DMS 273 treated with DMSO at 0.1 percent for 48 hours (cell line): ENCODE measurements at places on chromosomes 7 and 10.

DNA sequence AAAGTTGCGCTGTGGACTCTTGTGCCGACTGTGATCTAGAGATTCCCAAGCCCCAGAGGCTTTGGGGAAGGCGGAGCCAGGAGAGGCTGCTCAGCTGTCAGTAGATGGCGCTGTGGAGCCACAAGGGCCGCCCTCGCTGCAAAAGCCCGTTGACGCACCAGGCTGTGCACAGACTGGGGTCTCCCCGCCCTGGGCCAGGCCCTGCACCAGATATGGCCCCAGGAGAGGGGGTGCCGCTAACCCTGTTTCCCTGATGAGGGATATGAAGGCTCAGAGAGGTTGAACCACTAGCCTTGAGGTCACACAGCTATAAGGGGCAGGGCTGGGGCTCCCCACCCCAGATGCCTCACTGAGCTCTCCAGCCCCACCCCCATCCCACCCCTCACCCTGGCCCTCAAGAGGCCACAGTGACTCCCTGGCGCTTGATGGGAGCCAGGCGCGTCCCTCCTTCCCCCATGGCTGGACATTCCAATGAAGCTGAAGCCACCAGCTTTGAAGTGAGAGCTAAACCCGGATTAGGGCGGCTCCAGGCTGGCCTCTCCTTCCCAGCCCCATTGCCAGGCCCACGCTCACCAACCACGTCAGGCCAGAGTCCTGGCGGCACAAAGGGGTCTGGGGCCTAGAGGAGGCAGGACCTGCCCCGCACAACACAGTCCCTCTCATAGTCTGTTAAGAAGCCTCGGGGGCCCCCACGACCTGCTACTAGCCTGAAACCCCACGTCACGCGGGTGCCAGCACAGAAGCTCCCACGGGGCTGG, 26.4 kb downstream of the MYL10 start:
- peak; percentile 27 for DNase-seq

DNA sequence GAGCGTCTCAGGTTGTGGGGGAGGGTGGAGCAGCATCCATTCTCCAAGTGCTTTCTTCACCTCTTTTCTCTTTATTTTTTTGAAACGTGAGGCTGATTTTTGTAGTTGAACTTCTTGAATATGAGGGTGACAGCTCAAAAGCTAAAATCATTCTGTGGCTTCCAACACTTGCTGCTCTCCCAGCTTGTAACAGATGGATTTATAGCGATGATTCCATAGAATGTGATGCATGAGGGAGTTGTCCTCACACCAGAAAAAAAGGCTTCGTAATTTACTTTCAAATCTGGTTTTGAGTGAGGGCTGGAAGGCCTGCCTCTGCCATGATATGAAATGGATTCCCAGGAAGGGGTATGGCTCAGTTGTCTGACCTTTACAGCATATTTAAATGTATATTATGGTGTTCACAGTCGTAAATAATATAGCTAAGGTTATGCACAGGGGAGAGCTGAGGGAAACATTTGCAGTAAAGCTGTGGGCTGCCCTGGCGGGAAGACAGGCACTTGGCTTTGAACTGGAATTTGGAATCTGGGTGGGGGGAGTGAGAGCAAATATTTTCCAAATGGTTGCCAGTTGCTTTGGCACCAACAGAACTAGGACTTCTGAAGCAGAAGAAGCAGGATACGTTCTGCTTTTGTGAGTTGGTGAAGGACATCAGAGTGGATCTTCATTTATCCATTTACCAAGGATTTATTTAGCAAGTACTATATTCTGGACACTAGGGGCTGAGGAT, 166.7 kb downstream of the SORCS3 start:
- no peak for DNase-seq

GRCh38 chr10:31536302-31536701, 217.3 kb downstream of the ZEB1 start:
- no peak for DNase-seq

GRCh38 chr10:70163448-70163847, 6.9 kb downstream of the SAR1A start:
- DNase-seq, result no peak

- no peak for DNase-seq
Observed at GRCh38 chr7:132141109-132141508, 435.2 kb downstream of the PLXNA4 start.

DNA sequence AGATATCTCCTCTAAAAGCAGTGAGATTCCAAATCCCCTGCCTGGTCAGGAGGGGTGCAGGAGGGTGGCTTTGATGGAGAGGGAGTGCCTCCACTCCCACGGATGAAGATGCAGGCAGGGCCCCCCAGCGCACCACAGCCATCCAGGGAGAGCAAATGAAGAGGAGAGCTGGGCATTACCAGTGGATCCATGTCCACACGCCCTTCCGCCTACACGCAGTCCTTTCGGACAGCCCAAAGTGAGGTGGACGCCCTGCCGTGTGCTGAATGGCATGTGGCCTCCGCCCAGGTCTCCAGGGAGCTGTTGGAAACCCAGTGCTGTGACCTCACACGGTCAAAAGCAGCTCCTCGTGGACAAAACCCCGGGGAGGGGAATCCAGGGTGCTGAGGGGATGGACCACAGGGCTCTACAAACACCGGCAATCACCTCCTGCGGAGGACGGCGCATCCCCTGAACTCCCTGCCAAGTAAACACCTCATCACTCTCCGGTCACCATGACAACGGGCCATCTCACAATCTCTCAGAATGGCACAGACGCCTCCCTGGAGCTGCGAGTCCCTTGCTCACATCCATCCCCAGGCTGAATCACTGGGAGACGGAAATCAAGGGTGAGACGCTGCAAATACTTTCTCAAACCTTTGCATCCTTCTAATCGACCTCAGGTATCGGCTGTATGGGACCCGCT, 35.0 kb upstream of the DNAAF5 start:
- DNase-seq, result no peak

GRCh38 chr10:119669975-119670640, 18.9 kb downstream of the BAG3 start:
- DNase-seq, result no peak

DNA sequence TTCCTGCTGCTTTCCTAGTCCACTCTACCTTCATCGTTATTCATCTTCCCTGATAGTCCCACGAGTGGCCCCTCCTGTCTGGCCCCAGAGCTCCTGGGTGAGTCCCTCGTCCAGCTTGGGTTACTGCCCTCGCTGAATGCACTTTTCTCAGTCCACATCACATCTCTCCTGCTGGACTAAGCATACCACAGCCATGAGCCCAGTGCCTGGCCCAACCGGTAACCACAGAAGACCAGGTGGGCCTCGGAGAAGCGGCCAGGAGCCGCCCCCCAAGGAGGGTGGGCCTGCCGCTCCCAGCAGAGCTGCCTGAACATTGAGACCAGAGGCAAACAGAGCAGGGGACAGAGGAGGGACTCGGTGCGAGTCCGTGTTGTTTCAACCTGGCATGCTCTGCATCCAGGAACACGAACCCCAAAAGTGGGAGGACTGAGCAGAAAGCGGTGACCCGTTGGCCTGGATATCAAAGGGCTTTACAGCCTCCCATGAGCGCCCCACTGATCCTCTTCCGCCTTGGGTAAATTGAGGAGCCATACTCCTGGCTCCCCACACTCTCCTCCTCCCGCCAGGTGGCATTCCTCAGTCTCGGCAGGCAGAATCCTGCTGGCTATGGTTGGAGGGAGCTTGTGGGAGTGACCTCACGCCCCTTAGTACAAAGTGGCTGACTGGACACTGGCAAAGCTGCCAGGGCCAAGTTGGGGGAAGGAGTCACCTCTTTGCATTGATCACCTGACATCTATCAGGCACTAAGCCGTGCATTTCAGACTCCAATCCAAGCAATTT, 13.3 kb downstream of the TMEM72 start:
- no peak for DNase-seq

DNA sequence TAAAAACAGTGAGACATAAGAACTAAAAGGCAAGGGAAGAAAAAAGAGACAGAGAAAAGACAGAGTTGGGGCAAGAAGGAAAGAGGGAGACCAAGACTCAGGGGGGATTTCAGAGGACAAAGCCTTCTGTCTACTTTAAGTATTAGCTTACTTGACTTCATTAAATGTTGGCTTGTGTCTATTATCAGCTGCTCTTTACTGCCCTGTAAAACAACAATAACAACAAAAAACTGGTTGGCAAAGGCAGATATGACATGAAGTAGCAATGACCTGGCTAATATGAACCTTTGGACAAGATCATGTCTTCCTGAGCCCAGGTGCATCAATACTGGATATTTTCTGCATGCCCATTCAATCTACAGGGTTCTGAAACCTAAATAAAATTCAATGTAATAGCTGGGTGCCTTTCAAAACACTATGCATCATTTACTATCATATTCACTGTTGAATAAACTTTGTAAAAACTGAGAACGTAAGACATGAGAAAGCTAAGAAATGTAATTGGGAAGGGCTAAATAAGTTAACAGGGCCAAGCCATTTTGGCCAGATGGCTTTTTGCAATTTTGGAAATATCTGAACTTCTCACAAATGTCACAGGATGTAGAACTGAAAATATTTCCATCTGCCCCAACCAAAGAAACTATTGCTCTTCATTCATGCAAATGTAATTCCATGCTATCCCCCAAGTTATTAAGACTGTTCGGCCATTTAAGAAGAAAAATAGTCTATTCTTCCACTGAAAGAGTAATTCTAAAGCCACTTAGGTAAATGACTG, 49.4 kb downstream of the LRRN3 start:
- no peak for DNase-seq

DNA sequence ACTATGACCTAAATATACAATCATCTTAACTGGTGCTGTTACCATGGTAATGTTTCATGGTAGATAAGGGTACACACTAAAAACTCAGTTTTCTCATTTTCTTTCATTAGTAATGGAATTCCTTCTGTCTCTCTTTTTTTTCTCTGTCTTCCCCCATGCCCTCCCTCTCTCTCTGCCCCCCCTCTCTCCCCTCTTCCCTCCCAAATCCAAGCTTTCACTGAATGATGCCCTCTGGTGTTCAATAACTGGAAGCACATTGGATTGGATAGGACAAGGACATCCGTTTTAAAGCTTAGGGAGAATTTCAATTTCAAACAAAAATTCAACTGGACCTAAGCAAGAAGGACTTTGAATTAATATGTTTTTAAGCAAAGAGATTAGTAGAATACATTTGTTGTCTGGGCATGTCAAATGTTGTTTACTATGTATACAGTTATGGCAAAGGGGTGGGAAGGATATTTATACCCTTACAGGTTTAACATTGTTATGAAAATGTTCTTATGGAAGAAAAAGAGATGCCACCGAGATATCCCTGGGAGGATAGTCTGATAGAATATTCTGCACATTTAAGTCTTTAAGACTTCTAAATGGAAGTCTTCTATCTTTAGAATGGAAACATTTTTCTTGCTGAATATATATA, 6.1 kb downstream of the CHRM2 start:
- no peak for DNase-seq

- DNase-seq, result no peak
Observed at GRCh38 chr10:88530629-88531391, 52.3 kb downstream of the RNLS start.

GRCh38 chr10:79052291-79053080, 16.3 kb upstream of the ZMIZ1 start:
- DNase-seq, result no peak

DNA sequence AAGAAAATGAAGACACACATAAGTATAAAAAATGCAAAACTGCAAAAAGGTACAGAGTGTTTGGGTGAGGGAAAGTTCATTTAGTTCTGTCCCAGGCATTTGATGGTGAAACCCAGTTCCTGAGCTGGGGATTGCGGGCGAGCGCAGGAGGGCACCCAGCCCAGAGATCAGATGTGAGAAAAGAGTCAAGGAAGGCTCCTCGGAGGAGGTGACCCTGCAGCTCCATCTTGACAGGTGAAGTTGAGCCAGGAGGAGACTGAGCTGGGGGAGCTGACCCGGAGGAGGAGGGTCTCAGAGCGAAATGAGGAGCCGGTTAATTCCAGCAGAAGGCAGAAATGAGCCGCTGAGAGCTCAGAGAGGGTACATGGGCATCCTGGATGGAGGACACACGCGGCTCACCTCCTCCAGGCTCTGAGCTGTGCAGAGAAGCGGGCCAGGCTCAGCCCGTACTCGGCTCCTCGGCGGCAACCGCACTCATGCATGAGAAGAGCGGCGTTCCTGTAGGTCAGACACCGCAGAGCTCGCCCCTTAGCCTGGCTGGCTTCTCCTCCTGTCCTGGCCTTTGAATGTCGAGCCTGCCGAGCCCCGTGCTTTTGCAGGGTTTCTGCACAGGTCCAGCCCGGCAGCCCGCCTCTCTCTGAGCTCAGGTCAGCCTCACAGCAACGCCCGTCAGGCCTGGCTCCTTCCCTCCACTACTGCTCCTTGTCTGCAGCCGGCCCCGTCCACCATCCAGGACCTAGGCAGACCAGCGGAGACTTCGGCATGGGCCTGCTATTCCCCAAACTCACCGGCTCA, 9.5 kb upstream of the RAMP3 start:
- no peak for DNase-seq

DNA sequence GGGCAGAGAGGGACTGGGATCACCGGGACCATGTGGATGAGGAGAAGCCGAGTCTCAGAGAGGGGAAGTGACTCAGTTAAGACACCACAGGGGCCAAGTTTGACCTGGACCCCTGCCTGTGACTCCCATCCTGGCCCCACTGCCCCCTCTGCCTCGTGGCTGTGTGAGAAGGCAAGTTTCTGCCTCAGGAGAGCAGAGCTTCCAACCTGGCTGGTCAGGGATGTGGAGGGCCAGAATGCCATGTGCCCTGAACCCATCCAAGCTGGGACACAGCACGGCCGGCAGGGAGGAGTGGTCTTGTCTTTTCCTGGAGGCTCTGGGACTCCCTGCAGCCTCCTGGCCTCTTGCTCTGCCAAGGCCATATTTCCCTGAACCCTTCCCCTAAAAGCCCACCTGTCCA, 19.5 kb downstream of the WDFY4 start:
- DNase-seq, result no peak

DNA sequence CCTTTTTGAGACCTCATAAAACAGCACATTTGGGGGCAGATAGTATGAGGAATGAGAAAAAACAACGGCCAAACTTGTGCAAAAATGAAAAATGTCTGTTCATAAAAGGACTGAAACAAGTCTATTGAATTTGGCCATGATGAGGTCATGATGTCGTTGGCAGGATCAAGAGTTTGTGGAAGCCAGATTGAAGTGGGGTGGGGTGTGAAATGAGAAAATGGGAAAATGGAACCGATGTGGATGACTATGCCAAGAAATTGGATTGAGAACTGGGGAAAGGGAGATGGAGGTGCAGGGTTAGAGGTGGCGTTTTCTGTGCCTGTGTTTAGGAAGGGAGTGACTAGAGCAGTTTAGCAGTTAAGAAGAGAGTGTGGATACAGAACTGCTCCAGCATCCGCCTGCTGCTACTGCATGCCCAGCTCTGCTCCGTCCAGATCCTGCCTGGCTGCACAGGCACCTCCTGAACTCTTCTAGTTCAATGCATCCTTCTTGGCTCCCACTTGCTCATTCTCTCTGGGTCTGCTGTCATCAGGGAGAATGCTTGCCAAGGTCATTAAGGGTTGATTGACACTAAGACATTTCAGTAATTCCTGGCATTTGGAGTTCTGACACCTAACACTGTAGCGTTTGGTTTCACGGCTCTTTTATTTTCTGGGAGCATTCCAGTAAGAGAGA, 111.9 kb downstream of the GALNT17 start:
- no peak for DNase-seq

GRCh38 chr7:157817433-157817832, 480.6 kb downstream of the DNAJB6 start:
- DNase-seq, result no peak

- DNase-seq, result no peak
Observed at GRCh38 chr10:28790146-28790545, 112.8 kb downstream of the BAMBI start.
